ENCODE measurements at places on chromosomes 3 and 15.

- no peak for DNase-seq
These were observed 11.2 kb upstream of the MED12L start for GRCh38 chr3:151074256-151074655.

- DNase-seq, result peak; percentile 27
These were observed 70.7 kb downstream of the TOP2B start for GRCh38 chr3:25594007-25594502.

DNA sequence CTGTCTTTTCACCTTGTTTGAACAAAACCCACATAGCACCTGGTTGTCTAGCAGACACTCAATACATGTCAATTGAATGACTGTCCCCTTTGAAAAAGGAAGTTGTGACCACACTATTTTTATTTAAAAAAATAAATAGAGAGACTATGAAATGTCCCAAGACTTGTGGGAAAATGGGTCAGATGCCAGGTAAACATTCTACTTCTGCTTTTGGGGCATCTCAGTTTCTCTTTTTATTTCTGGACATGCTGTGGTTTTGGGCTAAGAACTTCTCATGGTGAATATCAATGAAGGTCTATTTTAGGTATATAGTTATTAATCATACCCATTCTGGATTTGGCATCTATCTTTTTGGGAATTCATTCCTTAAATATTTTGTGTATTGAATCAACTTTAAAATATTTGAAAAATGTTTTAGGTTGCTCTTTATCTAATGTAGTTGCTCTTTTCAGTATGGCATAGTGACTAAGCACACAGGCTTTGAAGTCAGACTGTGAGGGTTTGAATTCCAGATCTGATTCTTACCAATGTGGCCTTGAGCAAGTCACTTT lies 4.4 kb downstream of the TMEM45A start:
- DNase-seq, result no peak

DNA sequence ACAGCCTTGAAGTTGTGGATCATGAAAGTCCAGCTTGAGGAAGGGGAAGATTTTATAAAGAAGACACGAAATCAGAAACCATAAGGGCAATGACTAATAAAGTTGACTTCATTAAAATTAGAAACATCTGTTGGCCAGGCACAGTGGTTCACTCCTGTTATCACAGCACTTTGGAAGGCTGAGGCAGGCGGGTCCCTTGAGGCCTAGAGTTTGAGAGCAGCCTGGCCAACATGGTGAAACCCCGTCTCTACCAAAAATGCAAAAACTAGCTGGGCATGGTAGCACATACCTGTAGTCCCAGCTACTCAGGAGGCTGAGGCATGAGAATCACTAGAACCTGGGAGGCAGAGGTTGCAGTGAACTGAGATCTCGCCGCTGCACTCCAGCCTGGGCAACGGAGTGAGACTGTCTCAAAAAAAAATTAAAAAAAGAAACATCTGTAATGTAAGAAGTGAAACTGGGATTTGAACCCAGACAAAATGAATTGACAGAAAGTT lies 7.9 kb upstream of the UBXN7 start:
- DNase-seq, result no peak

- DNase-seq, result peak; percentile 98
These were observed 29.8 kb downstream of the SLC6A6 start for GRCh38 chr3:14431917-14432834.

- DNase-seq, result peak; percentile 92
These were observed 752 bp downstream of the C15orf39 start for GRCh38 chr15:75202251-75203016.

DNA sequence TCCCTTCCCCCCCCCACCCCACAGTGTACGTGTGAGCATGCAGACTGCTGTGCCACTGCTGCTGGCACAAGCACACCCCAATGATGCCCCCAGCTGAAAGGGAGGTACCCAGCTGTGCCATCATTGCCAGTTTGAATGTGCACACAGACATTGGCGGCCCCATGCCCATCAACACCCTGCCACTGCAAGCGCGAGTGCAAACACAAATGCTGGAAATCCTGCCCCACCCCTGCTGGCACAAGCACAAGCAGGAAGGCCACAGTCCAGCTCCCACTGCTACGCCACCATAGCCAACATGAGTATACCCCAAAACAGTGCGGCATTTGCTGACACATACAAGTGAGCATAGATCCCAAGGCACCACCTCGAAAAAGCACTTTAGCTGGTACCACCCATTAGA lies 222.9 kb downstream of the SCAPER start:
- no peak for DNase-seq

- DNase-seq, result no peak
These were observed 166.2 kb downstream of the ADAMTS17 start for GRCh38 chr15:100175406-100176114.

DNA sequence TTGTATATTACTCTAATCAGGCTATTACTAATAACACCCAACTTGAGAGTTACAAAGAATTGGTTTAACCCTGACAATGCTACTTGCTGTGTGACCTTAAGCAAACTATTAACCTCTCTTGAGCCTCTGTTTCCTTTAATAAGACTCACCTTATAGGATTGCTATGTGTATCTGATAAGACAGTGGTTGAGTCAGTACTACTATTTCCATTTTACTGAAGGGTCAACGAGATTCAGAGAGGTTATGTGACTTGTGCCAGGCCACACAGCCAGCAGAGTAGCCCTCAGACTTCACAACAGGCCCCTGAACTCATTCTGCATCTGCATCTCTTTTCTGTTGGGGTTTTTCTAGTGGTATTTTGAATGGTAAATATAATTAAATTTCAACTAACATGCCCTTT lies 420.1 kb downstream of the MAGI1 start:
- no peak for DNase-seq

GRCh38 chr15:76190751-76191538 lies 120.3 kb downstream of the ETFA start:
- peak; percentile 86 for DNase-seq

DNA sequence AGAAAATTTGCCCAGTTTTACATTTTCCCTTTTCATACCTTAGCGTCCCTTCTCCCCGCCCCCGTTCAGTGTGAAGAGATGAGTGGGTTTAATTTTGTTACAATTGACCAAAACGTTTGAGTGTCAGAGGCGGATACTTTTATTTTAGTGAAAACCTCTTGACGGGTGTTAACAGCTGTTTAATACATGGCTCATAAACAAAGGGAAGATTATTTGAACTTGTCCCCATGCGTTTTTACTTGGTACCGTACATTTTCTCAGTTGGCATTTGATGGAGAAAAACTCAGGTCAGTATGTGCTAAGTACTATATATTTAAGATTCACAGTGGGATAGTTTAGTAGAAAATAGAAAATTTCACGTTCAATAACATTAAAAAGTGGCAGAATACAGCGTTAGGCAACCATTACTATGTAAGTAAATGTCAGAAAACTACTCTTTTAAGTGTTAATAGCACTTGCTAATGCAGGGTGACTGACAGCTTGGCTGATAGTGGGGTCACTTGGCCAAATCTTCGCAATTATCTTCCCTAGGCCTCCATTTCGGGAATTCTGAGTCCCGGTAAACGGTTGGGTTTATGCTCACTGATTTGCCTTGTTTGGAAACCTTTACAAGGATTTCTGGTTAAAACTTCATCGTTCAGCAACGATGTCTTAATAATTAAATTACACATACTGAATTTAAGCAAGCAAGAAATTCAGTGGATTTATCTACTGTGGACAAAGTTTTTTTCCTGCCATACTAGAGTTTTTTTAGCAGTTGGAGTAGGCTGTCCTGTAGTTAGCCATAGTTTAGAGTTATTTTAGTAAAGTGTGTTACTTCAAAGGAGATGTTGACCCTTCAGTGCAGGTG lies 4.8 kb downstream of the CHD2 start:
- no peak for DNase-seq

GRCh38 chr15:63474810-63475316 lies 29.5 kb upstream of the USP3 start:
- DNase-seq, result no peak

- DNase-seq, result no peak
These were observed 72.8 kb upstream of the IQSEC1 start for GRCh38 chr3:13145826-13146642.

- DNase-seq, result no peak
These were observed 8.4 kb downstream of the HRH1 start for GRCh38 chr3:11162401-11163345.

DNA sequence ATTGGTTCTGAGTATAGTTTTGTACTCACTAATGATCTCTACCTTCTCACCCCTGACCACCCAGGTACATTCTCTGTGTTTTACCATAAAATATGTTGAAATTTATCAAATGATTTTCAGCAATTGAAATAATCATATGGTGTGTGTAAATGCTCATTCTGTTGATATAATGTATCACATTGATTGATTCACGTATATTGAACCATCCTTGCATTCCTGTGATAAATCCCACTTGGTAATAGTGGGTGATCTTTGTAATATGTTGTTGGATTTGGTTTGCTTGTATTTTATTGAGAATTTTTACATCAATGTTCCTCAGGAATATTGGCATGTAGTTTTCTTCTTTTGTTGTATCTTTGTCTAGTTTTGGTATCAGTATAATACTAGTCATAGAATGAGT lies 1497.6 kb downstream of the OTOL1 start:
- DNase-seq, result no peak

- DNase-seq, result no peak
These were observed 35.7 kb upstream of the PCSK6 start for GRCh38 chr15:101525087-101525669.

DNA sequence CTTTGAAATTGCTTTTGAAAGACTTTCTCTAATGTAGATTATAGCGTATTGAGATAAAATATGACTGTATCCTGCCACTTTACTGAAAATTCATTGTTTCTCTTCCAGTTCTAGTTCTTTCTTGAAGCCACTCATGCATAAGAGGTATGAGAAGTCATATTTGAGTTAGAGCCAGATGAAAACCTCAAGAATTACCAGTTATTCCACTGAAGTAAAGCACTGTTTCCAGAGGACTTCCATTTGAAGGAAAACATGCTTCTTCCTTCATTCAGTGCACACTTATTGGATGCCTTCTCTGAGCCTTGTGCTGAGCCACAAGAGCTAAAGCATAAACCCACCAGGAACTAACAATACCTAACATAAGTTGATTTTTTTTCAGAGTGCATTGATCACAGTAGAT lies 513.4 kb downstream of the ZNF385D start:
- no peak for DNase-seq

DNA sequence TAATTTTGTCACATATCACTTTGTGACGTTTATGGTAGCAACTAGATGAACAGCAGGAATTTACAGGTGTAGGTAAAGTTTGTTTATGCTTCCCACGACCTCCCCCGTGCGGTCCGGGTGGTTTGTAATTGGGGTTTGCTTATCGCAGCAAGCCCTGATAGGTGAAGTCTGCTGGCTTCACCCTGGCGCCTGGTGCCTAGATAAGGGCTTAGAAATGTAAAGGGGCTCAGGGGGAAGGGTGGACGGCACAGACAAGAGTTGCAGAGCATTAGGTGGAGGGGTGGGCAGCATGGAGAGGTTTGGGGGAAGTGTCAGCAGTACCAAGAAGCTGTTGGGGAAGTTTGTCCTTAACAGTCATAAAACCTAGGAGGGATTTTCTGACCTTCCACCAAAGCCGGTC lies 108.1 kb upstream of the RNF7 start:
- DNase-seq, result no peak

DNA sequence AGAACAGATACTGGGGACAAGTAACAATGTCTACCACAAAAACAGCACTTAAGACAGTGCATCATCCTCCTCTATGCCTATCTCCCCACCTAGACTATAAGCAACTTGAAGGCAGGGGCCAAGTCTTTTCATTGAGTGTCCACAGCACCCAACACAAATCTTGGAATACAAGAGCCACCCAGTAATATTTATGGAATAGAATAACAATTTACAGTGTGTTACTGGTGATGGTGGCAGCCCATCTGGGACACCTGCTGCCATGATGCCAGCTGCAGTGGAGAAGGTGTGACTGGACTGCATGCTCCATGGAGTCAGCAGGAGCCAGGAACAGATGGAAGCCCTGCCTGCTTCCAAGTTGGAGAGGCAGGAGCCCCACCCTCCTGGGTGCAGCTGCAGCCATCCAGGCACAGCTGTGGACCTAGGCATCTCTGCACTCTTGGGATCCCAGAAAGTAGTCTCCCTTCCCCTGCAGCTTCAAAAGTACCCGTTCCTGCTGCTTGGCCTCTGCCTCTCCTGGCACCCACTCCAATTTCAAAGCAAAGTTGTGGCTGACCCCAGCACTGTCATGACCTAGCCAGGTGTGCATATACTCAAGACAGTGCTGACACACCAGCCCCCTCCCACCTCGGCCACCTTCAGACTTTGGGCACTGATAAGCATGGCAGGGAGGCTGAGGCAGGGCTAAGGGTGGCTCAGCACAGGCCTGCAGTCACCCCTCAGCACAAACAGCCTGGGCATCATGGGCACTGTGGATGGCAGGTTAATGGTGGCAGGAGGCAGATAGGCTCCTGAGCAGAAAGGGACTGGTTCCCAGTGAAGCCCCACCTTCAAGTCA lies 94.5 kb downstream of the TPRA1 start:
- DNase-seq, result no peak

DNA sequence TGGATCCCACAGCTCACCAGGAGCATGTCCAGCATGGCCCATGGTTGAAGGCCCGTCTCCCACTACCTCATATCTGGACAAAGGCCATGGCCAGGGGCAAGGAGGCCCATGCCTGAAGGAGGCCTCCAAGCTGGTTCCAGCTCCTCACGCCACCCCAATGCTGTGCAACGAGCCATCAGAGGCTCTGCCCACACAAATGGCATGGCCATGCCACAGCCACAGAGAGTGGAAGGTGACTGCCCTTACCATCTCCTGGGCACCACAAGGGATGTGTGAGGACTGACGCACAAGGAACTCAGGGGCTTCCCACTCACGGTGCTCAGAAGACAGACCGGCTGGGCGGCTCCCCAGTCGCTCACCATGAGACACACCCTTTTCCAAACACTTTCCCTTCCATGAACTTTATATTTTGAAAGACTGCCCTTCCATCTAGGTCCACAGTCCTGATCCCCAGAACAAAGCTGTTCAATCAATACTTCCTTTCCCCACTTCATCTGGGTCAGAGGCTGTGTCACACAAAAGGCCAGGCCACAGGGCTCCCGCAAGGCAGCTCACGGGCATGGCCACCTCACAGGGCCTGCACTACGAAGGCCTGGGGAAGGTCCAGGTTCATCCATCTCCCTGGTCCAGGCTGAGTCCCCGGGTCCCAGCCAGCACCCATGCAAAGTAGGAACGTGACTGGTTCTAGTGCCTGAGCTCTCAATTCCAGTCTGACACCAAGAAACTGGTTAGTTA lies 66.4 kb downstream of the CYFIP1 start:
- no peak for DNase-seq

DNA sequence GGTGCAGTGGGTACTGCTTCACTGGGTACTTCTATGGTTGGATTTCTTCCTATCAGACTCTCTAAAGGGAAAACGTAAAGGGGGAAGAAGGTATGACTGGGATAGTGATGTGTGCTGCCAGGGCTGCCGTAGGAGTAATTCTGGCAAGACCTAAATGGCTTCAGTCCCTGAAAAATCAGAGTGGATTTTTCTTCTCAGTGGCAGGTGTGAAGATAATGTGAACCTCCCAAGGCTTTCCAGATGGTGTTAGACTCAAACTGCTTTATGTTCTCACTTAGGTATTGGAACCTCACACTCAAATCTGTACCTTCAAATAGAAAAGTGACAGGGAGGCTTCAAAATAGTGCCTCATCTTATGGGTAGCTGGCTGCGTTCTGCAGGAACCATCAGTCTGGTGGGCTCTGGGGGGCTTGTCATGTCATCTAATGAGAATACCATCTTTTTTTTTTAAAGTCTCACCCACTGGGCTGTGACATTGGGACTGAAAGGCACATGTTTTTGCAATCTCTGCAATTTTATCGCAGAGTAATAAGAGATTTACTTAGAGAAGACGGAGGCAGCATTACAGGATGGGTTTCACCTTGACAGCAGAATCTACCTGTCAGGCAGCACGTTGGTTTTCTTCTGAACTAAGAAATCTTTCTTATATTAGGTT lies 28.5 kb downstream of the MINDY4B start:
- no peak for DNase-seq

GRCh38 chr3:143302638-143303171 lies 183.1 kb downstream of the CHST2 start:
- no peak for DNase-seq

All from activated CD4-positive, alpha-beta T cell treated with anti-CD3 and anti-CD28 coated beads, Interleukin-10, Interleukin-2, amounts not matched to agents 100 ng/mL and 50 ng/mL, durations not matched to agents 16 hours and 8 hours (primary cell).